ENCODE measurements at places on chromosomes 2 and 18. TPM values are rescaled to one million over a fixed set of nuclear protein-coding genes. Genes with fewer than 3 reads are reported as not detected.

DNA sequence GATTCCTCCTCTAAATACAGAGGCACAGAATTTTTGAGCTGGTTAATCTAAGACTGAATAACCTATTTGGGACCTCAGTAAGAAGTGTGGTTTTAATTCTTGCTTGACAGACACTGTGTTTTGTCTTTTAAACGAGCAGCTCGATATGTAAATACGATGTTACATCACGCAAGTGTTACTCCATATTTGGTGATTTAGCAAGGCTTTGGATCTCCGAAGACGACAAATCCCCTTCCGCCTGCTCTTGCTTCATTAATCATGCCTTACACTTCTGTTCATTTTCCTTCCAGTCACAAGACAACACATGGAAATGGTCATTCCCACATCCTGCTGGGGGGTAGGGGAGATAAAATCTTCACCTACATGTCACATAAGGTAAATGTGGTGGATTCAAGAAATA lies 9.4 kb downstream of the BCL11A start:
- no peak for DNase-seq

DNA sequence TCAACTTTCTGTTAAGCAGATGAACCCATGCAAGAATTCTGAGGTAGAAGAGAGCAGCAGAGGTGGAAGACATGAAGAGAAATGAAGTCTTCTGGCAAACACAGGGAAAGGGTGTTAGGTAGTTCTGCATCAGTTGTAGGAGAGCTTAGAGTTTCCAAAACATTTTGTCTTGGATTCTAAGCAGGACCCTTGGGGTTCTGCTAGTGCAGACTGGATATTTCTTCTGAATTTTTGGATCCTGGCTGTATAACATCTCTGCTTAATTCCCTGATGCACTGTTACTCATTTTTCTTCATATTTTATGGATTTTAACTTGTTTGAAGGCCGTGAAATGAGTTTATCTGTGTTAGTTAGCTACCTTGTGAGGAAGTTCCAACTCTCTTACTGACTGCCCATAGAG lies 208.7 kb upstream of the SLC35G4 start:
- DNase-seq = no peak

The BZW1 gene
- total RNA-seq = 272 TPM

The DUSP2 gene
- total RNA-seq = 42.5 TPM

DNA sequence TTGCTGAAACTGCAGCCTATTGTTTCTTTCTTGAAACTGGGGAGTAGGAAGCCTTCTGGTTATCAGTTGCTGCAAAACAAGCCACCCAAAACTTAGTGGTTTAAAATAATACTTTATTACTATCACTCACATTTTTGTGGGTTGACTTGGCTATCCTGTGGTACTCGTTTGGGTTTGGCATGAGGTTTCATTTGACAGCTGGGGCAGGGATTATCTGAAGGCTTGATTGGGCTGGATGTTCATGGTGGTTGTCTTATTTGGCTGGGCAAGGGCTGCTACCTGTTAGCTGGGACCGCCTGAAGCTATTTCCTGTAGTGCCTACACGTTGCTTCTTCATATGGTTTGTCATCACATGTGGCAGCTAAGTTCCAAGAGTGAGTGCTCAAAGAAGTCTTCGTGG lies 122.3 kb downstream of the PLCL1 start:
- no peak for DNase-seq

DNA sequence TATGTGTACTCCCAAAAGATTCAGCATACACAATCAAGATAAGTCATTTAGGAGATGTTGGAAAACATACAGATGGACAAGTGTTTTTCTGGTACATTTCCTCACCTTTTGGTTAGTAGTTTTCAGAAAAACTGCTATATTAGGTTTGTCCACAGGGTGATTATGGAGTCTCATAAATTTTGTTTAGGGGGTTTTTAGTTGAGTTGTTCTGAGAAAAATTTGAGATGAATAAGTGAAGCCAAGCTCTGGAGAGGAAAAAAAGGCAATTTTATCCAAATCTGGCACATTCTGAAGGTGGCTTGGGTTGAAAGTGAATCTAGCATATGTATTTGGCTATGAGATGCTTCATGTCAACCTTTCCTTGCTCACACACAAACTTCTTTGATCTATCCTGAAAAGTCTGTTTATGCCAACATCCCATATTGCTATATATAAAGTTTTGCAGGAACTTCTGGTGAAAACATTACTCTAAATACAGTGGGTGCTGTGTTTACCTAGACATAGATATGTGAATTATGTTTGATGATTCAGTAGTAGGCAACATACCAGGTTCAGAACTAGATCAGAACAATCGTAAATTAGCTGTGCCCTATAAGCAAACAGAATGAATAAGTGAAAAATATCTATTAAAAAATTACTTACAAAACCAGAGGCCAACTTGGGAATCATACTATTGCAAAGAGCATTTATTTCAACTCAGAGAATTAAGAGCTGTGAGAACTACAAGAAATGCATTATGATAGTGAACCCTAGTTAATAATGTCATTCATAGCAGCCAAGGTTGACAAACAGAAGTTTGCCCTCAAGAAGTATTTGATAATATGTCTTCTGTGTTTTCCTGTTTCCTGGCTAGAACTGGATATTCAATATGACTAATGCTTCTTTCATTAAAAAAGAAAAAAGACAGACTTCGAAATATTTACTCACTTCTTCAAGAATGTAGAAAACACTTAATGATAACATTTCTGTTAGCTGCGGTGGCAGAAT lies 552.0 kb downstream of the IRS1 start:
- no peak for DNase-seq

DNA sequence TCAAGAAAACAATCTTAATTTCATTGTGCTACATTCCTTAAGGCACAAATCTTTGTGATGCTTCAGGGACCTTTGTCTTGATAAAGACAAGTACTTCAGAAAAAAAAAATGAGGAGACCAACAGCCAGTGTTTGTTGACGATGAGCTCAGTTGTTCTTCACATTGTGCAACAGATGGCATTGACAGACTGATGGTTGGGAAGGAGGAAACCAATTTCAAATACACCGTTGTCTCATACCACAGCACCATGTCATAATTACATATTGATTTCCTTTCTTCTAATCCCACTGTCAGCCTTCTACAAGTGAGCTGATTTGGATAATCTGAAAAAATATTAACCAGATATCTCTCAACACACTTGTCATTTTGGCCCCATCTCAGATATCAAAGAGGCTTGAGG lies 53.7 kb upstream of the GRB14 start:
- no peak for DNase-seq

DNA sequence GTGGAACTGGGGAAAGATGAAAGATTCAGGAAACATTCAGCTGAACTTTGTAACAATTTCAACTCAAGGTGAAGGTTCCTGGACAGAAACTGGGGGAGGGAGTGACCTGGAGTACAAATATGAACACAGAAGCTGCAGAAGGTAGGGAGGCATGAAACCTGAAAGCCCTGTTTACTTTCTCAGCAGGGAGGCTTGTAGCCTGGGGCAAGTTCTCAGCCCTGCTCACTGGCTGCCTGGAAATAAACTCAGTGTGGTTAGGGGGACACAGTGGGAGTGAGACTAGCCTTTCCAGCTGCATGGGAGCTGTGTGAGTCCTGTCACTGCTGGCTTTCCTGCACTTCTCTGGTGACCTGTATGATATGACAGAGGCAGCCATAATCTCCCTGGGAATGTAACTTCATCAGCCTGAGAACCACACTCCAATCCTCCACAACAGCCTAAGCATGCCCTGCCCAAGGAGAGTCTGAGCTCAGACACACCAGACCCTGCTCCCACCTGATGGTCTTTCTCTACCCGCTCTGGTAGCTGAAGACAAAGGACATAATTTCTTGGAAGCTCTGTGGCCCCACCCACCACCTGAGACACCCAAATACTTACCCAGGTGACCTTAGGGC lies 77.0 kb downstream of the ZSWIM2 start:
- DNase-seq = no peak

DNA sequence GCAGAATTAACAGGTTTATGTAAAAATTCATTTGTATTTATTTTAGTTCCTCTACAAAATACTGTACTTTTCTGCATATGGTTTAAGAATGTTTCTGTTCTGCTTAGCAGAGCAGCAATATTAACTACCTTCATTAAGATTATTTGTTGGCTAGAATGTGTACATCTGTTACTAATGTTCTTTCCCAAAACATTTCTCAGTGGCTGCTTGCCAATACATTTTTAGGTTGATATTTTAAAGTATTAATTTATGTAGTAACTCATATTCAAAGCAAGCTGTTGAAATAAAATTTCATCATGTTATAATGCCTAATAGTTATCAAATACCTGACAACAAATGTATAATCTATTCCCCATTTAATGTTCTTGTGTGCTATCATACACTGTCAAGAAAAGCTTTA lies 40.3 kb downstream of the PRKD3 start:
- DNase-seq = no peak

The ZSCAN30 gene
- 14.6 TPM for total RNA-seq

- DNase-seq = no peak
These were observed 681.0 kb upstream of the ID2 start for GRCh38 chr2:8000870-8001269.

DNA sequence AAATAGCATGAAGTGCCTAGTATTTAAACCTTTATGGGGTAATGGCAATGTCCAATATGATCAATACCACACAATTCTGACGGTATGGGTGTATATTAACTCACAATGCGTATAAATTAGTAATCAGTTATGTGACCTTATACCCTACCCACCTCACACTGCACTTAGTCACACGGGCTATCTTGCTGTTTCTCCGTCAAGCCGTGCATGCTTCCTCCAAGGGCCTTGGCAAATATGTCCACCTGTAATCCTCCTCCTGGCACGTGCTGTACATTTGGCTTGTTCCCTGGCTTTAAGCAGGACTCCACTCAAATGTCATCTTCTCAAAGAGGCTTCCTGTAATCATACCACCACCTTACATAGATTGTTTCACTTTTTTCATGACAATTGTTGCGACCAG lies 12.2 kb downstream of the TNFRSF11A start:
- DNase-seq = no peak

DNA sequence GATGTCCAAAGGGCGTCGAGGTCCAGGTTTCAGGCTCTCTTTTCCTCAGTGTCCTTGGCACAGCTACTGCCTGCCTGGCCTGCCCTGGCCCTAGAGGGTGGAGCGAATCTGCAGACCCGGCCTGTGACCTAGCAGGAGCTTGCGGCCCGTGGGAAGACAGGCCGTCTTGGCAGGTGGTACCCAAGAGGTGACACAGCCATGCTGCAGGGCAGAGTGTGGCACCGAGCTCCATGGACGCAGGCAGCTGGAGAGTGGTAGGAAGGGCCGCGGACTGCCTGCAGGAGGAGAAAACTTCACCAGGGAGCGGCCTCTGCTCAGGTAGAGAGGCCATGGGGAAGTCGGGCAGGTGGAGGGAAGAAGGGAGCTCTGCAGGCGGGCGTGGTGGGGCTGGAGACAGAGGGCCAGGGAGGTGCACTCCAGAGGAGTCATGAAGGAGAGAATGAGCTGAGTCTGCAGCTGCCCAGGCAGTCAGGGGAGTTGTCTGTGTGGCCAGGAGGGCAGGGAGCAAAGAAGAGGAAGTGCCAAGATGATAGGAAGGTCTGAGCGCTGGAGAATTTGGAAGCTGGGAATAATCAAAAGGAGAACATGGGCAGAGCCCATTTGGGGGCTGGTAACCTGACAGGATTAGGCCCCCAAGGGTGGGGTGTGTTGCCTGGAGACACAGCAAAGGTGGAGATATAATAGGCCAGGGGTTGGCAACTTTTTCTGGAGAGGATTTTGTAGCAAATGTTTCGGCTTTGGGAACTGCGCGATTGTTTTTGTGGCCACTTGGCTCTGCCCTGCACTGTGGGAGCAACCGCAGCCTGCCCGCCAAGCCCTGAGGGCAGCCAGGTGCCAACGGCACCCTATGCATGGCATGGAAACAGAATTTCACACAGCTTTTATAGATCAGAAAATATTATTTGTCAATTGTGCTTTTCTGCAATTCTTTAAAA lies 154.4 kb upstream of the PXDN start:
- DNase-seq = no peak

GRCh38 chr2:41420219-41420618 lies 627.6 kb upstream of the PKDCC start:
- no peak for DNase-seq

The IL36A gene
- not detected for total RNA-seq

GRCh38 chr2:228023619-228024018 lies 152.2 kb downstream of the DAW1 start:
- no peak for DNase-seq

The OR6B3 gene
- not detected for total RNA-seq

DNA sequence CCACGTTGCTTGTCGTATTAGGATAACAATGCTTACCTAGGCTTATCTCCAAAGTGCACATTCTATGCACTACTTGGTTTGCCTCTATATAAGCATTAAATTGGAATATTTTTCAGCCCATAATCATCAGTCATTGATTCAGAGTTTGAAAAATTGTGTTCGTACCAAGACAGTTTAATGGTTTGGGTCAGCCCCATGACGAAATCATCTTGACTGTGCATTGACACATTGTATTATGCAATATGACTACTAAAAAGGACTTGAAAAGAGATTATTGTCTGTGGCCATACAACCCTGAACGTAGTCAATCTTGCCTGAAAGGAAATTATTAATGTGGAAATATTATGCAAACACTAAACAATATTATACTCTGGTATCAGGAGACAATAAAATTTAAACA lies 141.3 kb downstream of the EML6 start:
- no peak for DNase-seq

The ZEB2 gene
- total RNA-seq = 20.6 TPM

The MOCOS gene
- total RNA-seq = 0.15 TPM

GRCh38 chr2:23826771-23827170 lies 100.2 kb downstream of the ATAD2B start:
- DNase-seq = no peak

The KCNIP3 gene
- not detected for total RNA-seq

DNA sequence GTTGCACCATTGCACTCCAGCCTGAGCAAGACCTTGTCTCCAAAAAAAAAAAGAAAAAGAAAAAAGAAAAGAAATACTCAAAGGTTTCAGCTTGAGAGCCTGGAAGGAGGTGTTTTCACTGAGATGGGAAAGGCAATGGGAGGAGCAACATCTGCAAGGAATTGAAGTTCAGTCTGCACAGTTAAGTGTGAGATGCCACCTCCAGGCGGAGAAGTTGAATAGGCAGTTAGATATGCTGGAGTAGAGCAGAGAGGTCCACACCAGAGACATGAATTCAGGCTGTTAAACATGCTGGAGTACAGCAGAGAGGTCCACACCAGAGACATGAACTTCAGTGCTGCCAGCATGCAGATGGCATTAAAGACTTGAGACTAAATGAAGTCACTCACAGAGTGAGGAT lies 41.4 kb upstream of the DTNB start:
- no peak for DNase-seq
